Activated CD8-positive, alpha-beta memory T cell treated with anti-CD3 and anti-CD28 coated beads, Interleukin-2, amount 10 ng/mL, durations not matched to agents 7 days and 5 days (primary cell): ENCODE measurements at places on chromosomes 16 and 17. TPM values are rescaled to one million over a fixed set of nuclear protein-coding genes. Genes with fewer than 3 reads are reported as not detected.
A peak's percentile ranks its signal among the peaks of the same experiment; 100 is the strongest.

- no peak overlapping the region for H3K27ac ChIP-seq
- no peak overlapping the region for H3K4me3 ChIP-seq
- DNase-seq, result no peak
- peaks cover 18% of the 10 kb centered on the region for H3K4me1 ChIP-seq
- no peaks in the 10 kb centered on the region for H3K36me3 ChIP-seq
Observed at GRCh38 chr16:57619133-57619605, 9.3 kb upstream of the ADGRG1 start.

DNA sequence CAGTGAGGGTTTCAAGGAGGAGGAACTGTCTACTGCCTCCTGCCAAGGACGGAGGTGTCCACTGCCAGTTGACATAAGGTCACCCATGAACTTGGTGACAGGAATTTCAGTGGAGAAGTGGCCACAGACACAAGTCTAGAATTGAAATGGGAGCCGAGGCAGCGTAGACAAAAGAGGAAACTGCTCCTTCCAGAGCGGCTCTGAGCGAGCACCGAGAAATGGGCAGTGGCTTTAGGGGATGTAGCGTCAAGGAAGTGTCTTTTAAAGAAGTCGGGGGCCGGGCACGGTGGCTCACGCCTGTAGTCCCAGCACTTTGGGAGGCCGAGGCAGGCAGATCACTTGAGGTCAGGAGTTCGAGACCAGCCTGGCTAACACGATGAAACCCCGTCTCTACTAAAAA lies 3.1 kb upstream of the SERPINF1 start:
- DNase-seq, result no peak
- peaks cover 16% of the 10 kb centered on the region for H3K4me1 ChIP-seq
- H3K36me3 ChIP-seq, result no peaks in the 10 kb centered on the region
- no peak overlapping the region for H3K4me3 ChIP-seq
- no peak overlapping the region for H3K27ac ChIP-seq
- no peaks in the 10 kb centered on the region for H3K27me3 ChIP-seq

- no peak overlapping the region for H3K27ac ChIP-seq
- H3K36me3 ChIP-seq, result peaks cover 8% of the 10 kb centered on the region
- no peaks in the 10 kb centered on the region for H3K27me3 ChIP-seq
- DNase-seq, result no peak
- no peak overlapping the region for H3K4me3 ChIP-seq
- H3K4me1 ChIP-seq, result peaks cover 59% of the 10 kb centered on the region
Observed at GRCh38 chr16:21643785-21644184, 8.6 kb downstream of the IGSF6 start.

- no peak overlapping the region for H3K27ac ChIP-seq
- no peaks in the 10 kb centered on the region for H3K4me1 ChIP-seq
- no peak overlapping the region for H3K4me3 ChIP-seq
- peaks cover 3% of the 10 kb centered on the region for H3K27me3 ChIP-seq
Observed at GRCh38 chr17:77756028-77756427, 202.5 kb upstream of the TNRC6C start.

GRCh38 chr16:9033125-9033830 lies 58.2 kb upstream of the HAPSTR1 start:
- no peaks in the 10 kb centered on the region for H3K36me3 ChIP-seq
- DNase-seq, result no peak
- H3K4me3 ChIP-seq, result no peak overlapping the region
- H3K27ac ChIP-seq, result no peak overlapping the region
- H3K27me3 ChIP-seq, result no peaks in the 10 kb centered on the region

DNA sequence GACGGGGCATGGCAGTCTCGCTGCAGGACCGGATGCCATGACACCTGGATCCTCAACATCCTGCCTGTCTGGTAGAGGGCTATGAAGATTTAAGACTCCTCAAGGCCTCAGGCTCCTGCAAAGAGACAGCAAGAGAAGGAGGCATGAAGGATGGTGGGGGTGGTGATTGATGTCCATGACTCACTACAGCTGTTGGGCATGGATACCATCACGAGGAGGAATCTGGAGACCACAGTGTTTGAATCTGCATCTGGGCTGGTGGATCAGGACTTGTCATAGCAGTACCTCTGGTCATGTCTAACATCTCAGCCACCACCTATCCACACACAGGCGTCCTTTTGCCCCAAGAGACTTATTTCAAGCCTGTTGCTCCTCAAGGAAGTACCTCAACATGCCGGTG lies 50.2 kb upstream of the WSCD1 start:
- no peaks in the 10 kb centered on the region for H3K4me1 ChIP-seq
- DNase-seq, result no peak
- H3K36me3 ChIP-seq, result no peaks in the 10 kb centered on the region
- H3K27me3 ChIP-seq, result no peaks in the 10 kb centered on the region

DNA sequence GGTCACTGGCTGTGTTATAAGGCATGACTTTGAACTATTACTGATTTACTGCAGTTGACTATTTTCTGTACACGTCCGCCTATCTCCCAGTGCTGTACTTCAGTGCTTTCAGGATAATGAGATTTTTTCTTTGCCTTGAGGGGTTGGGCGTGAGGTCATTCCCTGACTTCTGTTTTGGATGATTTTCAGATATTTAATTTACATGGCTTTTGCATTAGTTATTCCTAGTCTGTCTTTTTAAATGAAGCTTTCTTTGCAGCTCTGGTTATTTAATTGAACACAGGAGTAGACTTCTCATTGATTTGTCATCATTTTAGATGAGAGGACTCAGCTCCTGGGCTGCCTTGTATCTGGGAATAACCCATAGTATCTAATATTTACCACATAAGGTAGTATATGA lies 23.7 kb downstream of the WIPF2 start:
- H3K27me3 ChIP-seq, result no peaks in the 10 kb centered on the region
- H3K27ac ChIP-seq, result no peak overlapping the region
- peaks cover 3% of the 10 kb centered on the region for H3K36me3 ChIP-seq
- no peak for DNase-seq
- no peak overlapping the region for H3K4me3 ChIP-seq

DNA sequence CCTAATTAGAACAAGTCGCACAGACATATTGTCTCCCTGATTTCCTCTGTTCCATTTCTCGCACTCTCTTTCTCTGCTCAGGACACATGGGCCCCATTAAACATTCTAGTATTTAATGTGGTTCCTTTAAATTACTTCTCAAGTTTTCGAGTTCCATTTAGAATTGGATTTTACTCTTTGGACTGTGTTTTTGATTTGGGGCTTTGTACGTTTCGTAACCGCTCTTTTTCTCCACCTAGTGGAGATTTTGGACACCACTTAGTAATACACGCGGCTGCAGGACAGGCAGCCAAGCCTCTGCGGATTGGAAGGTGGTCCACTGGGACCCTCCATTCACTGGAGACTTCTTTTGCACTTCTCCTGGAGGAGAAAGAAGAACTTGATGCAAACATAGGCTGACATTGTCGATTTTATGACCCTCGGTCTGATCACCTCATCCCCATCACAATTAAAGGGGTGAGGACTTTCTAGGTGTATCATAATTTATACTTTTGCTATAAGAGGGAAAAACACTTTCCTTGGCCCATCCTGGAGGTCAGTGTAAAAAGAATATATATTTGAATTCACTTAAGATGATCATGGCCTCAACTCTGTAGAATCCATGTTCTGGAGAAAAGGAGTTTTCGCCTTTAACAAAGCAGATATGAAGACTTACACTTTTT lies 85.7 kb downstream of the NOG start:
- H3K27ac ChIP-seq, result no peak overlapping the region
- H3K36me3 ChIP-seq, result no peaks in the 10 kb centered on the region
- peaks cover 15% of the 10 kb centered on the region for H3K4me1 ChIP-seq
- peaks cover 21% of the 10 kb centered on the region for H3K27me3 ChIP-seq

- no peak overlapping the region for H3K4me3 ChIP-seq
- DNase-seq, result peak; percentile 50
- no peaks in the 10 kb centered on the region for H3K36me3 ChIP-seq
- peak overlapping the region; percentile 94 for H3K27ac ChIP-seq
- no peaks in the 10 kb centered on the region for H3K27me3 ChIP-seq
Observed at GRCh38 chr17:82301300-82301915, 16.0 kb downstream of the CD7 start.

GRCh38 chr17:18187821-18188761 lies 4.5 kb downstream of the ALKBH5 start:
- peak overlapping the region; percentile 90 for H3K4me3 ChIP-seq
- H3K27ac ChIP-seq, result peak overlapping the region; percentile 97
- H3K4me1 ChIP-seq, result peaks cover 54% of the 10 kb centered on the region
- DNase-seq, result peak; percentile 75
- no peaks in the 10 kb centered on the region for H3K27me3 ChIP-seq
- H3K36me3 ChIP-seq, result peaks cover 59% of the 10 kb centered on the region

- peaks cover 8% of the 10 kb centered on the region for H3K36me3 ChIP-seq
- H3K4me3 ChIP-seq, result no peak overlapping the region
- no peak overlapping the region for H3K27ac ChIP-seq
Observed at GRCh38 chr16:89709716-89710432, 8.4 kb upstream of the SPATA2L start.

DNA sequence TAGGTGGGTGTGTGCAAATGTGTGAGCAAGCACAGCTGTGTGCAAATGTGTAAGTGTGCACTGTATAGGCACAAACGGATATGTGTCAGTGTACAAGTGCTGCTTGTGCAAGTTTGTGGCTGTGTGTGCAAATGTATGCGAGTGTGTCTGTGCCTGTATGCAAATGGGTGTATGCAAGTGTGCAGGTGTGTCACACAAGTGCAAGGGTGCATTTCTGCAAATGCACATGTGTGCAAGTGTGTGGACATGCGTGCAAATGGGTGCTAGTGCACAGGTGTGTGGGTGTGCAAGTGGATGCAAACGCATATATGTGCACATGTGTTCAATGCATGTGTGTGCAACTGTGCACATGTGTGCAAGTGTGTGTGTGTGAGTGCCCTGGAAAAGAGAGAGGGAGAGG lies 76.5 kb upstream of the TNRC6C start:
- peaks cover 14% of the 10 kb centered on the region for H3K27me3 ChIP-seq
- peak overlapping the region; percentile 70 for H3K4me3 ChIP-seq
- peak overlapping the region; percentile 96 for H3K27ac ChIP-seq
- peaks cover 3% of the 10 kb centered on the region for H3K36me3 ChIP-seq
- no peak for DNase-seq

DNA sequence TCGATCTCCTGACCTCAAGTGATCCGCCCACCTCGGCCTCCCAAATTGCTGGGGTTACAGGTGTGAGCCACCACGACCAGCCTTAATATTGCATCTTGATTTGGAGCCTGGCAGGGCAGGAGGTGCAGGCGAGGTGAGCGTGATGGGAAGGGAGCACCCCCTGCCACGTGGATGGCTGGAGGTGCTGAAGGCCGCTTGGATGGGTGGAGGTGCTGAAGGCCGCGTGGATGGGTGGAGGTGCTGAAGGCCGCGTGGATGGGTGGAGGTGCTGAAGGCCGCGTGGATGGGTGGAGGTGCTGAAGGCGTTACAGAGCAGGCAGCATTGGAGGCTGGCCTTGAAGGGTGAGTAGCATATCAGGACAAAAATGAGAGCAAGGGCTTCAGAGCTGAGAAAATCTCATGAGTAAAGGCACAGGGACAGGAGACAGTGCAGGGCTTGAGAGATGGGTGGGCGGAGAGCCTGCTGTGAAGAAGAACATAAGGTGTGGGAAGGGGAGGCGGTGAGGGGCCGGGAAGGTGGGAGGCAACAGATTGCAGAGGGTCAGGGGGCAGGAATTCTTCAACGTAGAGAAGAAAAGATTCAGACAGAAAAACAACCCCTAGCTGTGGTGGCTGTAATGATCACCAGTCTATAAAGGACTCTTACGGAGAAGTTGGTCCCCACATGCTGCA lies 101.7 kb upstream of the SEC14L1 start:
- DNase-seq, result no peak
- H3K4me3 ChIP-seq, result no peak overlapping the region
- no peaks in the 10 kb centered on the region for H3K36me3 ChIP-seq
- no peaks in the 10 kb centered on the region for H3K4me1 ChIP-seq
- no peak overlapping the region for H3K27ac ChIP-seq

- H3K4me3 ChIP-seq, result no peak overlapping the region
- peak; percentile 15 for DNase-seq
- H3K27ac ChIP-seq, result no peak overlapping the region
- no peaks in the 10 kb centered on the region for H3K4me1 ChIP-seq
Observed at GRCh38 chr17:60128171-60128859, 21.5 kb upstream of the CA4 start.

- peaks cover 45% of the 10 kb centered on the region for H3K4me1 ChIP-seq
- no peak for DNase-seq
- H3K27ac ChIP-seq, result no peak overlapping the region
- H3K4me3 ChIP-seq, result no peak overlapping the region
Observed at GRCh38 chr17:59327981-59328290, 3.5 kb upstream of the YPEL2 start.

- DNase-seq, result peak; percentile 70
- peaks cover 31% of the 10 kb centered on the region for H3K4me1 ChIP-seq
- H3K27me3 ChIP-seq, result peaks cover 34% of the 10 kb centered on the region
- H3K36me3 ChIP-seq, result no peaks in the 10 kb centered on the region
- H3K4me3 ChIP-seq, result peak overlapping the region; percentile 16
Observed at GRCh38 chr17:62968445-62968923, 2.4 kb downstream of the TANC2 start.

GRCh38 chr16:89691986-89692569 lies 5.6 kb downstream of the CDK10 start:
- no peak overlapping the region for H3K27ac ChIP-seq
- peaks cover 28% of the 10 kb centered on the region for H3K4me1 ChIP-seq
- no peak overlapping the region for H3K4me3 ChIP-seq
- no peaks in the 10 kb centered on the region for H3K27me3 ChIP-seq
- DNase-seq, result no peak

DNA sequence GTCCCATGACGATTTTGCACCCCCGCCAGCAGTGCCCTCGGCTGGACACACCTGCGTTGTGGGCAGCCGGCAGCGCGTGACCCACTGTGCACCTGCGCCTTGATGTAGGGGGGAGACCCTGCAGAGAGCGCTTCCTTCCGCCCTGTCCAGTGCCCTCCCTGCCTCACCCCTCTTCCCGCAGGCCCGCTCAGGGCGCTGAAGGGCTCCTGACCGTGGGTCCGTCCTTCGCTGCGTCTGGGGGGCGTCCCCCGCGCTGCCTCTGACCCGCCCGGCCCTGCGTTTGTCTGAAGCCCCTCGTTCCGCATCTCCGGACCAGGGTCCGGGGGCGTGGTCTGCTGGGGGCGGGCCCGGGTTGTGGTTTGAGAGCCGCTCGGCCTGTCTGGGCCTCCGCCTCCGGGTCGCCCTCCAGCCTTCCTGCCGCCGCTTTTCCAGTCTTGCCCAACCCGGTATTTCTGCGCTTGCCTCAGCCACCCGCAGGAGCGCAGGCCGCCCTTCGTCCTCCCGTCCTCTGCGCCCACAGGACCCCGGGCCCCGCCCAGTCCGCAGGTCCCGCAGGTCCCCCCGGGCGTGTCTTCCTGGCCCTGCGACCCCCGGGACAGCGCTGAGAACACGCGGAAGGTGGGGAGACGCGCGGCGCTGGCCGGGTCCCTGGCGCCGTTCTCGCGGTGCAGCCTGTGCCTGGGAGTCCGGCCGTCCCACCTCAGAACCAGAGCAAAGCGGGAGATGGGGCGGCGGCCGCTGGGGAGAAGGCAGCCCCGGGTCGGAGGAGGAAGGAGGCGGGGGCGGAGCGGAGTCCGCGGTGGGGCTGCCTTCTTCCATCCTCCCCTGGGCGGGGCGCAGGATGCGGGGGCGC lies 4.0 kb upstream of the IL17C start:
- H3K4me1 ChIP-seq, result peaks cover 32% of the 10 kb centered on the region
- peaks cover 27% of the 10 kb centered on the region for H3K27me3 ChIP-seq
- peak overlapping the region; percentile 75 for H3K27ac ChIP-seq
- peak; percentile 84 for DNase-seq
- H3K4me3 ChIP-seq, result peak overlapping the region; percentile 70

- no peaks in the 10 kb centered on the region for H3K27me3 ChIP-seq
- peaks cover 2% of the 10 kb centered on the region for H3K4me1 ChIP-seq
- H3K36me3 ChIP-seq, result peaks cover 17% of the 10 kb centered on the region
- no peak overlapping the region for H3K4me3 ChIP-seq
- H3K27ac ChIP-seq, result no peak overlapping the region
- no peak for DNase-seq
Observed at GRCh38 chr16:69669577-69669976, 56.8 kb downstream of the NQO1 start.

MYH1 gene
- total RNA-seq, result not detected

PIGS gene
- total RNA-seq, result 61.0 TPM

C16orf74 gene
- 0.23 TPM for total RNA-seq

TPSG1 gene
- not detected for total RNA-seq

HBA2 gene
- not detected for total RNA-seq

GRN gene
- total RNA-seq, result 56.5 TPM

ABCA10 gene
- 0.33 TPM for total RNA-seq
